Stimulated activated CD8-positive, alpha-beta memory T cell treated with anti-CD3 and anti-CD28 coated beads, Interleukin-15, amount 100 ng/mL, for 4 hours (primary cell): ENCODE measurements at places on chromosomes 1 and 21.

GRCh38 chr1:11301601-11302000 is 28.6 kb downstream of the UBIAD1 start:
- DNase-seq: no peak

GRCh38 chr1:19457607-19458006 is 27.7 kb downstream of the CAPZB start:
- DNase-seq: no peak

DNA sequence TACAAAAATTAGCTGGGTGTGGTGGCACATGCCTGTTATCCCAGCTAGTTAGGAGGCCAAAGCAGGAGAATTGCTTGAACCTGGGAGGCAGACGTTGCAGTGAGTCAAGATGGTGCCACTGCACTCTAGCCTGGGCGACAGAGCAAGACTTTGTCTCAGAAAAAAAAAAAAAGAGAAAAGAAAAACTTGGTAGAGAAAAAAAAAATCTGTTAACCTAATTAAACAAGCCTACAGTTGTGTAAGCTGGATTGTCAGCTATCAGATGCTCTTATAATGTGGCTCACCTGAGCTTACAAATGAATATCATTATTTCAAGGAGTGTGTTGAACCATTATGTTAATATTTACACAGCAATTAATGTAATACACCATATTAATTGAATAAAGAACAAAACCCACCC is 26.4 kb upstream of the EYA3 start:
- DNase-seq: no peak

GRCh38 chr1:206466840-206467649 is 3.2 kb upstream of the IKBKE start:
- DNase-seq: peak; percentile 21

DNA sequence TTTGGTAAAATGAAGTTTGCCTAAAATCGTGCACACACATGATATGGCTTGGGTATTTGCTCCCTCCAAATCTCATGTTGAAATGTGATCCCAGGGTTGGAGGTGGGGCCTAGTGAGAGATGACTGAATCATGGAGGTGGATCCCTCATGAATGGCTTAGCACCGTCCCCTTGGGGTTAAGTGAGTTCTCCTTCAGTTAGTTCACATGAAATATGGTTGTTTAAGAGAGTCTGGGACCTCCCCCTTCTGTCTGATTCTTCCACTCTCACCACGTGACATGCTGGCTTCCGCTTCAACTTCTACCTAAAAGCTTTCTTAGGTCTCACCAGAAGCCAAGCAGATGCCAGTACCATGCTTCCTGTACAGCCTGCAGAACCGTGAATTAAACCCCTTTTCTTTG is 58.4 kb downstream of the SIPA1L2 start:
- DNase-seq: no peak

GRCh38 chr1:181057079-181057478 is 23.3 kb downstream of the MR1 start:
- DNase-seq: no peak

- DNase-seq: no peak
Observed at GRCh38 chr1:199612976-199613774, 414.3 kb upstream of the NR5A2 start.

GRCh38 chr1:207845109-207845508 is 65.8 kb downstream of the CD34 start:
- DNase-seq: no peak

- DNase-seq: no peak
Observed at GRCh38 chr21:39612233-39613040, at the start of gene B3GALT5. B3GALT5 (plus strand) TSS chr21:39612940; CDS start chr21:39660560, 47,620 bp downstream.

DNA sequence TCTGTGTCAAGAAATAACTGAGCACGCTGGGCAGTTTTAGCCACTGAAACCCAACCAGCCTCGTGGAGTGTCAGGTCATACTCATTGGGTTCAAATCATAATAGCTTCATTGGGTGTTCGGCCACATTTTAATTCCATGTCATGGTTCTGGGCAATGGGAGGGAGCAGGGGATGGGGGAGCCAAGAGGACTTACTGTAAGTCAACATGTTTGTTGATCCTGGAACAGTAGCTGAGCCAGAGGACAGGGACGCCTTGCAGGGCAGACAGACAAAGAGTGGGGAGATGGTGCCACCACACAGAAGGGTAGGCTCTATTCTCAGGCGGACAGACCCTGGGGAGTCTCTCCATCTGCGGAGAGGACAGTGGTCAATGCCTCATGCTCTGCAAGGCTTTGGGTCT is 161.1 kb downstream of the ZBTB18 start:
- no peak for DNase-seq

GRCh38 chr1:27600498-27601175 is 3.3 kb downstream of the AHDC1 start:
- DNase-seq: no peak

- DNase-seq: no peak
Observed at GRCh38 chr1:99784809-99785255, 18.4 kb upstream of the FRRS1 start.
